Ecto neural progenitor cell (in vitro differentiated cells): ENCODE measurements at places on chromosomes 5 and 9.

DNA sequence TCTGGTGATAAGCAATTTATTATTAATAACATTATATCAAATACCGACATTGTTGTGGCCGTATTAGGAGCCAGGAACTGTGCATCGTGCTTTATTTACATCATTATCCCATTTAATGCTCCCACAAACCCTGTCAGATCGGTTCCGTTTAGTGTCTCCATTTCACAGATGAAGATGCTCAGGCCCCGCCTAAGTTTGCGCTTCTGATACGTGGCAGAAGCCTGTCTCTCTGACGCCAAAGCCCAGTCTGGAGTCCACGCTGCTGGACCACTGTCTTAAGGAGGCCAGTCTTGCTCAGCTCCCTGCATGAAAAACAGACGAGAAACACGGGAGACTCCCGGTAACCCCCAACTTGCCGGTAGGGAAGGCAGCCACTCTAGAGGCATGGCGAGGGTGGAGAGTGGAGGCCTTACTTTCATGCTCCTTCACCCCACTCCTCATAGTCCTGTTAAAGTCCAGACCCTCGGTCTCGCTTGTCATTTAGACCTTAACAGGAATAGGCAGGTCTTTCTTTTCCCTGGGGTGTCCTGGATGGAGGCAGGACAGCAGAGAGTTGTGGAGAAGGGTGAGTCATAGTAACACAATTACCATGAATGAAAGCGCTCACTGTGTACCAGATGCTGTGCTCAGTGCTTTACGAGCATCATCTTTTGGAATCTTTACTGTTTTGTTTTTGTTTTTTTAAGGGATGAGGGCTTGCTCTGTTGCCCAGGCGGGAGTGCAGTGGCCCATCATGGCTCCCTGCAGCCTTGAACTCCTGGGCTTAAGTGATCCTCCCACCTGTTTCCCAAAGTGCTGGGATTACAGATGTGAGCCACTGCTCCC lies 872 bp downstream of the TXNDC15 start:
- peak; percentile 54 for DNase-seq

DNA sequence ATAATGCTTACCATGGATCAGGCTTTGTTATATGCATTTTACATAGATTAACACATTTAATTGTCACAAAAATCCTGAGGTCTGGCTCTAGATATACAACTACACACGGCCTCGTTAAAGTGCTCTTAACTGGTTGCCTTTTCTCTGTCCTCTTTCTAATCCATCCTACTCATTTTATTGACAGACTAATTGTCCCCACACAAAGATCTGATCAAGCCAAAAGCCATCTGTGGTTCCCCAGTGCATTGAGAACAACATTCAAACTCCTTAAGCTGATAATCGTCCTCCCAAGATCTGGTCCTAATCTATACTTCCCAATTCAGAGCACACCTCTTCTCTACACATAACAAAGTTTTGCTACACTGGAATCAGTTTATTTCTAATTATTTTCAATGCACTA lies 23.9 kb upstream of the PPP2R2B start:
- DNase-seq, result no peak

DNA sequence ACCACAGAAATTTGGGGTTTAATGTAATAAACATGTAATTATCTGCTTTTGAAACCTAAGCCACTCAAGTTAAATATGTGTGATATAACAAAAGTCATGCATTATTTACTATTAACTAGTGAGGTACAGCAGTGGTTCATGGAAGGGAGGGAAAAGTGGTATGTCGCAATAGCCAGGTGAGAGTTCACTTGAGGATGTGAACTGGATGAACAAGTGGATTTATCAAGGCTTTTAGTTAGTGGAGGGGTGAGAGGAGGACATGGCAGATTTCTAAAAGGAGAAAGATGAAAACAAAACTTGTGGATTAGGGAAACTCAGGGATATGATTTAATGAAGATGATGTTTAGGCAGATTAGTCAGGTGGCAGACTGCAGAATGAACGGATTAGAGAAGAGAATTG lies 141.3 kb upstream of the NFIB start:
- no peak for DNase-seq

- DNase-seq, result no peak
Measured at GRCh38 chr9:34600908-34601307, 11.0 kb downstream of the RPP25L start.

DNA sequence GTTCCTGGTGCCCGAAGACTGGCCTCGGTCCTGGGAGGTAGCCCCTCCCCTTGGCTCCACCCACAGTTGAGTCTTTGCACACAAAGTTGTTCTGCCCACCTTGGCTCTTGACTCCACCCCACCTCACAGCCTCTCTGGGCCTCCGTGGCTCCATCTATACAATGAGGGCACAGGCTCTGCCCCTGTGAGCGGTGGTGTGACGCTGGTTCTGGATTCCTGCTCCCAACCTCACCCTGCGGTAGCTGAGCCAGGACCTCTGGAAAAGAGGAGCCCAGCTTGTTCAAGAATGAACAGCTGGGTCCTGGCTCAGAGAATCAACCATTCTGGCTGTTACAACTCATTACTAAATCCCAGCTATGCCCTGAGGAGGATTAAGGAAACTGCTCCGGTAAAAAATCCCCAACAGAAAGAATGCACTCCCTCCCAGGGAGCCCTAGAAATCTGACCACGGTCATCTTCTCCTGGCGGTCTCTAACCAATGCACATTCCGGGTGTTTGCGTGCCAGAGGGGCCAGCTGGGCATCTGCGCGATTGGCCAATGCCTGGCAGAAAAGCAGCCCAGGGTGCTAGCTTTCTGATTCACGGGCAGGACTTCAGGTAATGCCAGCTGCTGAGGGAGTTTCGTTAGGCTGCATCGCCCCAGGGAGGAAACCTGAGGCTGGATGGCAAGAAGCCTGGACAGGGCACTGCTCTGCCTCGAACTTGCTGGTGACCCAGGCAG lies 9.9 kb upstream of the GRHPR start:
- no peak for DNase-seq

- DNase-seq, result no peak
Measured at GRCh38 chr5:154783774-154784460, 28.7 kb downstream of the LARP1 start.

- no peak for DNase-seq
Measured at GRCh38 chr5:443239-444151, 519 bp downstream of the EXOC3 start.

GRCh38 chr5:77960305-77960704 lies 184.2 kb upstream of the TBCA start:
- DNase-seq, result no peak

DNA sequence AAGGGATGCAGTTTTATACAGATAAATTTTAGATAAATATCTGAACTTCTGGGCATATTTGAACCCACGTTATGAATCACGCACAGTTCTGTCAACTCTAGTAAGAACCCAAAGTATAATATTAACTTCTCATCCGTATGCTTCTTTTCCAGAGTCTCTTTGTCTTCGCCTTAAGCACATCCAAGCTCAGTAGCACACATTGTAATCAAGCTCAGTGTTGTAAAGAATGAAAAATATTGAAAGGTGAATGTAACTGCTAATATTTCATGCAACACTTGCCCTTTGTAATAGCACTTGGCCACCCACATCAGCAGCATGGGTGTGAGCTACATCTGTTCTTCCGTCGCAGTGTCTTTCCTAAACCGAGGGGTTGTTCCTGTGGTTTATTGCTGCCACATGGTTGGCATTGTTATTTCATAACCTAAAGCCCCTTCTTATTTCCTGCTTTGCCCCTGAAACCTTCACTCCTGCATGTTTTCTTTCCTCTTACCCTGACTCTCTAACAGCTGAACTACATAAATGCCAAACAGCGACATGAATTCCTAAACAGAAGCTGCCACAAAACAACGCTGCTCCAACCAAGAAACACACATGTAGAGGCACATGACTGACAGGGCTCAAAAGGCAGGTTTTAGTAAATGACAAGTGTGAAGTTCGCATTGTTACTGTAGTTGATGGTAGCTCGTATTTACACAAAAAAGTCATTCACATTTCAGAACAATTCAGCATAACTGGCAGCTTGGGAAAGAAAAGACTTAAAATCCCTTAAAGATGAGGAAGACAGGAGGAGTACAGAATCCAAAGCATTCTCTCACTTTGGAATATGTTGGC lies 190.1 kb upstream of the MEF2C start:
- DNase-seq, result no peak

DNA sequence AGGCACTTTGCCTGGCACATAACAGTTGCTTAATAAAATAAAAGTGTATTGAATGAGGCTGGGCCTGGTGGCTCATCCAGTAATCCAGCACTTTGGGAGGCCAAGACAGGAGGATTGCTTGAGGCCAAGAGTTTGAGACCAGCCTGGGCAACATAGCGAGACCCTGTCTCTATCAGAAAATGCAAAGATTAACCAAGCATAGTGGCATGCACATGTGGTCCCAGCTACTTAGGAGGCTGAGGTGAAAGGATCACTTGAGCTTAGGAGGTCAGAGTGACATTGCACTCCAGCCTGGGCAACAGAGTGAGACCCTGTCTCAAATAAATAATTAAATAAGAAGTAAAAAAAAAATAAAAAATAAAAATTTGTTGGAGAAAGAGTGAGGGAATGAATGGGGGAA lies 21.2 kb downstream of the TNFAIP8 start:
- DNase-seq, result no peak

DNA sequence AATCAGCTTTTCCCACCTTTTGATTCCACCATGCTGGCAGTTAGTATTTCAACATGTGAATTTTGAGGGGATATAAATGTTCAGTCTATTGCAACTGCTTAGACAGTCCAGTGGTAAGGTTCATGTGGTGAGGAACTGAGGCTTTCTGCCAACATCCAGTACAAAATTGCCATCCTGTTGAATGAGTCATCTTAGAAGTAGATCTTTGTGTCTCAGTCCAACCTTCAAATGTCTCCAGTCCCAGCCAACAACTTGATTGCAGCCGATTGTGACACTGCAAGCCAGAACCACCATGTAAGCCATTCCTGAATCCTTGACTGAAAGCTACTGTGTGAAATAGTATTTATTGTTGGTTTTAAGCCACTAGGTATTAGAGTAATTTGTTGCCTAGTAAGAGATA lies 331.5 kb upstream of the GRIN3A start:
- DNase-seq, result no peak

DNA sequence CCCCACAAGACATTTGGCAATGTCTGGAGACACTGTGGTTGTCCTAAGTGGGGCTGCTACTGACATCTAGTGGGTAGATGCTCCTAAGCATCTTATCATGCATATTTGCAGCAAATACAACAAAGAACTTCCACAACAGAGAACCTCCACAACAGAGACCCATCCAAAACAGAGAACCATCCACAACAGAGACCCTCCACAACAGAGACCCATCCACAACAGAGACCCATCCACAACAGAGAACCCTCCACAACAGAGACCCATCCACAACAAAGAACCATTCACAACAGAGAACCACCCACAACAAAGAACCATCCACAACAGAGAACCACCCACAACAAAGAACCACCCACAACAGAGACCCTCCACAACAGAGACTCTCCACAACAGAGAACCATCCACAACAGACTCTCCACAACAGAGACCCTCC lies 32.8 kb downstream of the ARPC5L start:
- DNase-seq, result no peak

- no peak for DNase-seq
Measured at GRCh38 chr9:134364391-134365114, 38.3 kb downstream of the RXRA start.

DNA sequence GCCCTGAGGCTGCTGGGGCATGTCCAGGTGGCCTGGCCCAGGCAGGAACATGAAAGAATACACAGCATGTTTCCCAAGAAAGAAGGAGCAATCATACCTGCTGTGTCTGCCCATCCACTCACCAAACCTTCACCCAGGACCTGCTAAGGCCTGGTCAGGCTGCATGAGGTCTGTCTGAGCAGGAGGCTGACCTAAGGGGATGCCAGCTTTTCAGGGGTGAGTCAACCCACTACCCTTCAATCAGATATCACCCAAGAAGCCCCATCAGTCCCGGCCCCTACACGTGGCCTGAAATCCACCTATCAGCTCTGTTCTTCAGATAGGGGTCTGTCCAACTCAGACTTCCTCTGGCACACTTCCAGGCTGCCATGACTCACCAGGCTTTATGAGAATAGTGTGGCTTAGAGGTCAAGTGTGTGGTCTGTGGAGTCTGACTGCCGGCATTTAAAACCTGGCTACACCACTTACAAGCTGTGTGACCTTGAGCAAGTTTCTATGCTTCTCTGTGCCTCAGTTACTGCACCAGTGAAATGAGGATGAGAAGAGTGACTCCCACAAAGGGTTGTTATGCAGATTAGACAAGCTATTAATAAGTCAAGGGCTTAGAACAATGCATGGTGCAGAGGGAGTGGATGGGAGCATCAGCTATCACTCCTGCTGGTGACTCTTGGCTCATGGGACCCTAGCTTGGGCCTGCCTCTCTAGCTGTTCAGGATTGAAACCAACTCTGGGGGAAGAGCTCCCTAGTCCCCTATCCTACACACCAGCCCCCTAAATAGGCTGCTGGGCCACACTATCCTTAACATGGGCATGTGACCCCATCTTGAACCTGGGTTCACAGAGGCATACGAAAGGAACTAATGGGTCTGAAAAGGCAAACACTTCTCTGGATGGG lies 130.3 kb downstream of the PAX5 start:
- peak; percentile 26 for DNase-seq

- DNase-seq, result no peak
Measured at GRCh38 chr5:75351139-75351926, 14.3 kb downstream of the HMGCR start.

GRCh38 chr5:136108766-136109165 lies 23.9 kb upstream of the SMAD5 start:
- DNase-seq, result no peak

DNA sequence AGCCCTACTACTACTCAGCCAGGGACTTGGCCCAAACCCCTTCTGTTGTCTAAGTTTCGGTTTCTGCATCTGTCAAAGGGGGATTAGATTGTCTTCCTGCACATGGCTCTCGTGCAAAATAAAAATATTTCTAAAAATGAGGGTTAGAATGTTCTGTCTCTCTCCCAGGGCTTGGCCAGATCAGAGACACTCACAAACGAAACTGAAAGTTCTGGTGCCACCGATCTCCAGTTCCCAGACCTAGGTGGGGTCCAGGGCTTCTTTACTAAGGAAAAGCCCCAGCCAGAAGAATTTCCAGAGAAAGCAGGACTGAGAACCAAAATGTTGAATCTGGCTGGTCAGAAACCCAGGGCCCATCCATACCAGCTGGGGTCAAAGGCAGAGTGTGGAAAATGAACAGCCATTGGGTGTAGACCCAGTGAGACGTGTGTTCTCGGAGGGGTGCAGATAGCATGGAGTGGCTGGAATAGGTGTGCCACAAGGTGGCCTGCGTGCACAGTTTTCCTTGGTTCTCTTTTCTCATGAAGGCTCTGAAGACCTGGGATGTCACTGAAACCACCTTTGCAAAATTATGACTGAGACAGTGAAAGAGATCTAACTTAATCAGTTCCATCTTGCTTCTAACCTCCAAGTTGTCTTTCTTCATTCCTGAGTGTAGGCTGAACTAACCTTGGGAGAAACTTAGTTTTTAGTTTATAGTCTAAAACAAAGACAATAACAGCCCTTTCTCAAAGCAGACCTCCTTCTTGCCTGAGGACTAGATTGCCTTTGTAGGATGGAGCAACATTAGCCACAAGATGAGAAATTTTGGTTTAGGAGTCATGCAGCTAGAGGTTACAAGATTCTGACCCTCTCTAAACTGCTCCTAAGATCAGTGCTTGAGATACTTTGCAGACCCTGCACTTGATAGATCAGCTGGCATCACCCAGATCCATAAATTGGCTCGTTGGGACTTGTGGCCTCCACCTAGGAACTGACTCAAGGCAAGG lies 2.3 kb upstream of the SLC23A1 start:
- no peak for DNase-seq
